CD4-positive, alpha-beta T cell (primary cell): ENCODE measurements at places on chromosomes 5 and 9. TPM values are rescaled to one million over a fixed set of nuclear protein-coding genes. Genes with fewer than 3 reads are reported as not detected.
A peak's percentile ranks its signal among the peaks of the same experiment; 100 is the strongest.

GRCh38 chr9:105116052-105116868 lies 128.2 kb upstream of the SLC44A1 start:
- no peak for DNase-seq

GRCh38 chr9:90775657-90776056 lies 26.0 kb upstream of the SYK start:
- no peak for DNase-seq

- DNase-seq: no peak
Measured at GRCh38 chr9:107229241-107229741, 53.8 kb upstream of the RAD23B start.

Gene PLAC8L1
- total RNA-seq: 0.56 TPM

GRCh38 chr5:181130832-181131496 lies at the start of gene OR2V1:
OR2V1 (minus strand) TSS chr5:181131169; CDS start chr5:181125304, 5,865 bp downstream.
- no peak for DNase-seq

DNA sequence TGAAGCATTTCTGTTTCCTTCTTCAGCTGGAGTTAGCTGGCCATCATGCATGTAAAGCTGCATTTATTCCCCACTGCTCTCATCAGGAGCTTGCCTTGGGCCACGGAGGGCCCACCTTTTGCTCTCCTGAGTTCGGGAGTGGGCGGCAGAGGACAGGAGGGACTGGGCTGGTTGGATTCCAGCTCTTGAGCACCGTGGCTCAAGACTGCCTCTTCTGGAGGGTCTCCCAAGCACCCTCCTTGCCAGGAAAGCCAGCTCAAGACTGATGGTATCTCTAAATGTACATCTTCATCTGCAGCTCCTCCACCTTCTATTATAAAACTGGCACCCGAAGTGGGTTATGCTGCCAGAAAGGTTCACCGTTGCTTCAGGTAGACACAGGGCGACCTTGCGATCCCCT lies 399.6 kb upstream of the IRX1 start:
- no peak for DNase-seq

GRCh38 chr9:113516840-113517577 lies 53.5 kb downstream of the RGS3 start:
- DNase-seq: peak; percentile 56

Gene PCDHB8
- not detected for total RNA-seq

DNA sequence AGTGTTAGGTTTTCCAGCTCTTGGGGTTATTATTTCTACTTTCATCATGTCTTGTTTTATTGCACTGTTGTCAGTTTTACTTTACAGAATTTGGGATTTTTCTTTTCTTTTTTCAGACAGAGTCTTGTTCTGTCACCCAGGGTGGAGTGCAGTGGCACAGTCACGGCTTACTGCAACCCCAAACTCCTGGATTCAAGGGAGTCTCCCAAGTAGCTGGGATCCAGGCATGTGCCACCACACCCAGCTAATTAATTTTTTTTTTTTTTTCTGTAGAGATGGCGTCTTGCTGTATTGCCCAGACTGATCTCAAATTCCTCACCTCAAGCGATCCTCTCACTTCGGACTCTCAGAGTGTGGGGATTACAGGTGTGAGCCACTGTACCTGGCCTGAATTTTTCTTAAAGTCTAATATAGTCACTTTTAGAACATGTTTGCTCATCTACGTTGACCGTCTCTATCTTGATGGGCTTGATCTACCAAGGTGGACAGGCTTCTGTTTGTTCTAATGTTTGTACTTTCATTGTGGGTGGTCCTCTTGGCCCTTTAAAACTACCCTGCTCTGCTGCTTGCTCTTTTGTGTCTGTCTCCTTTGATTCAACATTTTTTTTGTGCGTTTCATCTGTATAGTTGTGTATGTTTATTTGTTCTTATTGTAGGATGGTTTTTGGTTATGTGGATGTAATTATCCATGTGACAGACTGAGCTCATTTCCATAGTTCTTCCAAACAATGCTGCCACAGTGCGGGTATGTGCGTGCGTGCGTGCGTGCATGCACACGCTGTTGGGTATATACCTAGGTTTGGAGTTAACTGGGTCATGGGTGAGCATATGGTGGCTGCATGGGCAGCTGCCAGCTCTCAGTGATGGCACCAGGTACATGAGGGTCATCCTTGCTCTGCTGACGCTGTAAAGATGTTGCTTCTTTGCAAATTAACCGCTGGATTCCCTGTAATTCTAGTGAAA lies 18.1 kb downstream of the PRRC2B start:
- DNase-seq: no peak

DNA sequence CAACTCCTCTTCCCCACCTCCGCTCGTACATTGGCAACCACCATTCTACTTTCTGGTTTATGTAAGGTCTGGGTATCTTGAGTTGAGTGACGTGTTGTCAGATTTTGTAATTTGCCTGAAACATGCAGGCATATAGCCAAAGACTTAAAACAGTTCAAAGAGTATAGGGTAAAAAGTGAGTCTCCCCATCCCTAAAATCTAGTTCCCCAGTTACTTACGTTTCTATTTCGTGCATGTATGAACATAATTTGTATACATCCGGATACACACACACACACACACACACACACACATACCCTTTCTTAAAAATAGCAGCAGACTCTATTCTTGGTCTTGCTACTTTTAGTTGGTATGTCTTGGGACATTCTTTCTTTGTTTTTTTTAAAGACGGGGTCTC lies 915 bp downstream of the HSDL2 start:
- DNase-seq: no peak

Gene SLCO6A1
- not detected for total RNA-seq

Gene MELK
- 0.47 TPM for total RNA-seq

DNA sequence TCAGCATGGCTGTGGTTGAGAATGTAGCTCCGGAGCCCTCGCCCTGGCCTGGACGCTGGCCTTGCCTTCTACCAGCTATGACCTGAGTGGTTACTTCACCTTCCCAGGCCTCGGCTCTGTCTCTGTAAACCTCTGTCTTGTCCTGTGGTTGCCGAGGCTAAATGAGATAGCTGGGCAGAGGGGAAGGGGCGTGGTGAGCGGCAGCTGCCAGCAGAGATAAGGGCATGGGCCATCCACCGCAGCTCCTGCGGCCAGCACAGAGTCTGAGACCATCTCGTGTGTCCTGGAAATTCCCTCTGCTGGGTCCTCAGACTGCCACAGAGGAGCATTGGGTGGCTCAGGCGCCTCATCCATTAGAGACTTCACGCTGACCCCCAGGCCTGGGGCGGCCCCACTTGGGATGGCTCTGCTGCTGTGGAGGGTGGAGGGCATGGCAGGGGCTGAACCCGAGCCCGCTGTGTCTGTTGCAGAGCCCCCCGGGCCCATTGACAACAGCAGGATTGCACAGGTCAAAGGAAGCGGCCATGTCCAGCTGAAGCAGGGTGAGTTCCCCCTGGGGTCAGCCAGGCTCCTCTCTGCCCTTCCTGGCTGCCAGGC lies 43.9 kb downstream of the USP20 start:
- no peak for DNase-seq
